ENCODE measurements at places on chromosomes 11 and 22. TPM values are rescaled to one million over a fixed set of nuclear protein-coding genes. Genes with fewer than 3 reads are reported as not detected.

The CXCR5 gene
- 23.7 TPM for total RNA-seq

The CRYBB3 gene
- total RNA-seq, result 0.38 TPM

The HTR3A gene
- total RNA-seq, result not detected

The MYBPC3 gene
- total RNA-seq, result not detected

The OR6X1 gene
- not detected for total RNA-seq

The NRXN2 gene
- total RNA-seq, result 0.16 TPM

The PKNOX2 gene
- 0.38 TPM for total RNA-seq

The MS4A3 gene
- not detected for total RNA-seq

The OR5D18 gene
- not detected for total RNA-seq

The FGF19 gene
- not detected for total RNA-seq

The MMP12 gene
- not detected for total RNA-seq

The AKIP1 gene
- 18.2 TPM for total RNA-seq

The C22orf31 gene
- not detected for total RNA-seq

The CENPM gene
- 52.2 TPM for total RNA-seq

The C11orf87 gene
- not detected for total RNA-seq

The C11orf16 gene
- not detected for total RNA-seq

The MIEF1 gene
- 76.6 TPM for total RNA-seq

The ZNF143 gene
- 35.2 TPM for total RNA-seq

The OR56A1 gene
- not detected for total RNA-seq

The KCNC1 gene
- total RNA-seq, result not detected

The PPP6R3 gene
- 128 TPM for total RNA-seq

The MRPL49 gene
- 104 TPM for total RNA-seq

The APOC3 gene
- total RNA-seq, result 4.0 TPM

The SUSD2 gene
- total RNA-seq, result 1.6 TPM

The ACR gene
- not detected for total RNA-seq

The UBQLNL gene
- not detected for total RNA-seq
